K562 (cell line): ENCODE measurements at places on chromosomes 3 and 15. TPM values are rescaled to one million over a fixed set of nuclear protein-coding genes. Genes with fewer than 3 reads are reported as not detected.

Gene GJD2
- total RNA-seq: not detected in 2 replicates

Gene SEMA7A
- total RNA-seq: 6.2 and 6.8 TPM in 2 replicates

Gene SUSD5
- total RNA-seq: not detected in 2 replicates

Gene CCR9
- not detected in 2 replicates for total RNA-seq

Gene GPR27
- total RNA-seq: not detected in 2 replicates

Gene TXNRD3
- total RNA-seq: 1.5 and 2.1 TPM in 2 replicates

Gene GOLGA8Q
- not detected in 2 replicates for total RNA-seq

Gene PLSCR2
- total RNA-seq: 0.18 and 0.40 TPM in 2 replicates

DNA sequence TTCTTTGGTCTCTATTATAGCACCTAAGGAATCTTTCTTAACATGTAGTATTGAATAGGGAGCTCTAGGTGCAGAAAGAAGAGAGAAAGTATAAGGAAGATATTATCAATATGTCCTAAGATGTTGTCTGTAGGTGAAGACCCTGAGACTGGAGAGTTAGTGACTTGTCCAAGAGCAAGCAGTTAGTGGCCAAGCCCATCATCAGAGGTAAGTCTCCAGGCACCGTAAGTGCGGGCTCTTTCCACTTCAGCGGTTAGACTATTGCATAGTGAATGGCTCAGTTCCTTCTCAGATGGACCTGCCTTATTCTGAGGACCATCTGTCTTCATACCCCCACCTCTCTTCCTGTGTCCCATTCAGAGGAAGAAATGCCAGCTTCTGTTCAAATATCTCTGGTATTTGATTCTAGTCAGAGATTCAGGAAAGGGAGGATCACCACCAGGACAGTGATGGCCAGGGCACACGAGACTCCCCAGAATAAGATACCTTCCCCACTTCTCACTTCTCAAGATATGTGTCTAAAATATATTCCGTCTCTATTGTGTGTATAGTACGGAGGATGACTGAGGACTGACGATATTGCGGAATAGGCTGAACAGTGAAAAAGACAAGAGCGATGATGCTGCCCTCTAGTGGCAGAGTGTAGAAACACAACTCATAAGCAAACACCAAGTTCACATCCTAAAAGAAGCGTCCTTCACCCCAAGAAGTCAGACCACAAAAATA lies 19.1 kb upstream of the ADGRG7 start:
- DNase-seq: peak; percentile 61

GRCh38 chr3:170321321-170322034 lies 36.0 kb upstream of the SKIL start:
- DNase-seq: no peak

- no peak for DNase-seq
Observed at GRCh38 chr3:159938714-159939113, 49.9 kb upstream of the IL12A start.

DNA sequence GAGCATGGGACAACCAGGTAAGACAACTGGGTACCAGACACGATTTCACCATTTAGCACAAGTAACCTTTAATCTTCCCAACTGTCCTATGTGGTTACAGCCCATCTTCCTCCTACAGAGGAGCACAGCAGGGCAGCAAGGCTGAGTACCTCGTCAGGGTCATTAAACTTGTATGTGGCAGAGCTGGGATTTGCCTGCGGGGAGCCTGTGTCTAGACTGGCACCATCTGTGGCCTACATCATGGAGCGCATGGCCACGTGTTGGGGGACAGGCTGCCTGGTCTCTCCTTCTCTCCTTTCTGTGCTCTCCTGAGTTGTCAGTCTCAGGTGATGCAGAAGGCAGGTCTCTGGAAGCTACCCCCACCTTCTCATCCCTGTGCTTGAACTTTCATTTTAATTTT lies 32.2 kb downstream of the GOLGA6A start:
- no peak for DNase-seq

GRCh38 chr3:123769356-123769743 lies 114.8 kb downstream of the MYLK start:
- no peak for DNase-seq

- no peak for DNase-seq
Observed at GRCh38 chr3:129601713-129602112, 4.8 kb downstream of the PLXND1 start.

GRCh38 chr15:47718497-47719437 lies 1.5 kb downstream of the SEMA6D start:
- DNase-seq: no peak

GRCh38 chr15:64892847-64893403 lies 18.8 kb upstream of the ANKDD1A start:
- DNase-seq: no peak

DNA sequence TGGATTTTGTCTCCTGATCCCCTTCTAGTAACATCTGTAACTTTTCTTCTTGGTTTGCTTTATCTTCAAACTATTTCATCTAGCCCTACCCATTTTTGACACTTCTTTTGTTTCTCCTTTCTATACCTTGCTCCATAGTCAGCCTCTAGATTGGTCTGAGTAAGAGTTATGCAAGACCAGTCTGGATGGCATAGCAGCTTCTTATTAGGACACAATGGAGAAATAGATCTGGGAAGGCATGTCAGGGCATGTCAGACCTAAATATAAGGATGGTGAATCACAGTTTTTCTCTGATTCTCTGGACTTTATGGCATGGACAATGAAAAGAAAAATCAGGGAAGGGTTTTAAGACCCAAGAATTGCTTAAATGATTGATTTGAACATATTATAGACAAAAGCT lies 452.5 kb downstream of the RAP2B start:
- no peak for DNase-seq

DNA sequence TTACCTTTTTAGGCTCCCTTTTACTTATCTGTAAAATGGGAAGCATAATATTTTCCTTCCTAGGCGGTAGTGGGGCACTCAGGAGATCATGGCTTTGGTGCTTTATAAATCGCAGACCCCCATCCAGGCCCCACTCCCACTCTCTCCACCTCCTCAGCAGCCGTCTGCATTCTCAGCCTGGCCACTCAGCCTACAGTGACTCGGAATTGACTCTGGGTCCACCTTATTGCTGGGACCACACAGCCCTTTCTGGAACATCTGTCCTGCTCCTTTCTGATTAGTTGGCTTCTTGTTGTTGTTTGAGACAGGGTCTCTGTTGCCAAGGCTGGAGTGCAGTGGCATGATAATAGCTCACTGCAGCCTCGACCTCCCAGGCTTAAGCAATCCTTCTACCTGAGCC lies 76.5 kb downstream of the RPLP1 start:
- no peak for DNase-seq

DNA sequence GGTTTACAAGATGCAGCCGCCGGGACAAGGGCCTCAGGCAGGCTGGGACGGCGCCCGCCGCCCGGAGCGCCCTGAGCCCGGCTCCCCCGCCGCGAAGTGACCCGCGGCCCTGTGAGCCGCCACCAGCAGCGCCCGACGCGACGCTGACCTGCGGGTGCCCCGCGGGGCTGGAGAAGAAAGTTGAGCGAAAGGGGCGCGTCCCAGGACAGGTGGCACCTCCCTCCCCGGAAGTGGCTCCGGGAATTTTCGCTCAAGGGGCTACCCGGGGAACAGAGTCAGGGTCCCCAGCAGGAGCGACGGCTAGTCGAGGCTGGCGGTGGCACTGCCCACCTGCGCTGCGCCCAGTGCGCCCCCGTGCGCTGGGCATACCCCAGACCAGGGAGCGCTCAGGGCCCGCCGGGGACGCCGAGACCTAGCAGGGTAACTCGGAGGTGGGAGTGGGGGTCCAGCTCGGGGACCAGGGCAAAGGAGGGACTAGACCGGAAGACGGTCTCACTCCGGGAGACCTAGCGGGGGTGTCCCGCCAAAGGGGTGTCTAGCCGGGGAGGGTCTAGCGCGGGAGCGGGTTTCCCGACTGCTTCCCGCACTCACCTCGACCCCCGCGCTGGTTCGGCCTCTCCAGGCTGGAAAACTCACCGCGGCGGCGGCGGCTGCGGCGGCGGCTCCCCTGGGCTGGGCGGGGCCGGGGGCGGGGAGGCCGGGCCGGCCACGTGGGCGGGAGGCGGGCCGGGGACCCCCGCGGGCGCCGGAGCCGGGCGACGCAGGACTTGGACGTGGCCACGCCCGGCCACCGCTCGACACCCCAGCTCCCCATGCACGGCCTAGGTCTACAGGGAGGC lies 18.4 kb downstream of the SPATA12 start:
- peak; percentile 73 for DNase-seq

DNA sequence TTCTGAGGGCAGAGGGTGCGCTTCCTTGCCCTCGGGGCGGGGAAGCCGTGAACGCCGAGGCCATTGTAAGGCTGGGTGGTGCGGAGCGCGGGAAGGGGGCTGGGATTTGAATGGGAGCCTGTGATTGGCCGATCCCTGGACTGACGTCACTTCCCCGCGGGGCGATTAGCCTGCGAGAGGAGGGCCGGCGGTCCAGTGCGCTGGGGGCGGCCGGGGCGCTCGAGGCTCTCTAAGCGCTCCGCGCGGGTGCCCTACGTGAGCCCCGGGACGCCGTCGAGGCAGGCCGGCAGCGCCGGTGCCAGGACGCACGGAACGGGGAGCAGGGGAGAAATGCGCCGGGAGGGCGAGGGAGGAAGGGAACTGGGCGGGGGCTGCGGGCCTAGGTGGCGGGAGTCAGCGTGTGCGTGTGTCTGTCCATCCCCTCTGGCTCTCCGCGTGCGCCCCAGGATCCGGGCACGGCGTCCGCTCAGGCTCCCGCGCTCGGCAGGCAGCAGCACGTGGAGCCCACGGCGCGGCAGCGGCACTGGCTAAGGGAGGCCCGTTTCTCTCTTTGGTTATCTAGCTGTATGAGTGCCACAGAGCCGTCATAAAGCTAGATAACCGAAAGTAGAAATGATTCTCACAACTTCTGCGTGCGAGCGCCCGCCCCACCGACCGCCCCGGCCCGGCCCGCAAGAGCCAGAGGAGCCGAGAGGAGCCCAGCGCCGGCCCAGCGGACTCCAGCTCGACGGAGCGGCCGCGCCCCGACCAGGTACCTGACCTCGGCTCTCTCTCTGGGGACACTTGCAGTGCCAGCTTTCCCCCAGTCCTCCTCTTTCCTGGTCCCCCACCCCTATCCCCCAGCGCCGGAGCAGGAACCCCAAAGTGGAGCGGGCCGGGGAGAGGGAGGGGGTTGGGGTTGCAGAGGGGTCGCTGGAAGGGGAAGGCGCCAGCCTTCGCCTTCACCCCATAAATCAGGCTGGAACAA lies 33.1 kb upstream of the POLG start:
- DNase-seq: peak; percentile 80

DNA sequence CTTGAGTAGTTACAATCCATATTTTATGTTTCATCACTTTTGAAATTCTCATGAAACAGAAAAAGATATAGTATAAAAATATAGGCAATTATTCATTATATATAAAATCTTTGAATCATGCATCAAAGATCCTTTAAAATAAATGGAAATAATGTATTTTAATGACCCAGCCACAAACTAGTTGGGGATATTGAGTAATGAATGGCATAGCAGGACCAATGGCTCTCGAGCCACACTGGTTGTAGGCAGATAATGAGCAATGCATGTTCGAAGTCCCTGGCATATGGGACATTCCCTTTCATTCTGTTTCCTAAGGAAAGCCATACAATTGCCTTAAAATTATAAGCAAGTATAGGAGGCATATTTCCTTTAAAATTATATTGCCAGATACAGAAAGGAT lies 107.4 kb upstream of the IL12A start:
- no peak for DNase-seq

DNA sequence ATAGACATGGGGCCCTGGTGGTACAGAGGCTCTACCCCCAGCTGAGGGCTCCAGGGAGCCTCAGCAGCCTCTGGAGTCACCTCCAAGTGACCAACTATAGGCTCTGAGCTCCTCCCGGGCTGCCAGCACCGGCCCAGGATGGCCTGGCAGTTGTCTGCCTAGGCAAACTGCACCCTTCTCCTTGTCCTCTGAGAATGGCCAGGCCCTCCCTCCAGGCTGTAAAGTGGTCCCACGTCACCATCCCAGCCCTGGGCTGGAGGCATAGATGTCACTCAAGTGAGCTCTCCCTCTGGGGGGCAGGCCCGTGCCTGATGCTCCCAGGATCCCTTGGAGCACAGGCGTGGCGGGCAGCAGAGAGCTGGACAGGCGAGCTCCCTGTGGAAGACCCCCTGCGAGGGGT lies 120.1 kb downstream of the SEC22A start:
- DNase-seq: no peak

DNA sequence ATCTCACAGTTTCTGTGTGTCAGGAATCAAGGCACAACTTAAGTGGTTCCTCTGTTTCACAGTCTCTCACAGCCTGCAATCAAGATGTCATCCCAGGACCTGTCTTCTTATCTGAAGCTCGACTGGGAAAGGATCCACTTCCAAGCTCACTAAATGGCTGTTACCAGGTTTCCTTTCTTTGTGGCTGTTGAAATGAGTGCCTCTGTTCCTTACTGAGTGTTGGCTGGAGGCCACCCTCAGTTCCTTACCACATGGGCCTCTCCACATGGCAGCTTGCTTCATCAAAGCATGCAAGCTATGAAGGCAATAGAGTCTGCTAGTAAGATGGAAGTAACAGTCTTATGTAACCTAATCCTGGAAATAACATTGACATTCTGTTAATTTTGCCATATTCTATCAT lies 174.0 kb downstream of the ERC2 start:
- DNase-seq: no peak

GRCh38 chr3:74443102-74443501 lies 171.4 kb downstream of the CNTN3 start:
- no peak for DNase-seq

- DNase-seq: peak; percentile 18
Observed at GRCh38 chr3:170007031-170007663, 30.6 kb upstream of the GPR160 start.

DNA sequence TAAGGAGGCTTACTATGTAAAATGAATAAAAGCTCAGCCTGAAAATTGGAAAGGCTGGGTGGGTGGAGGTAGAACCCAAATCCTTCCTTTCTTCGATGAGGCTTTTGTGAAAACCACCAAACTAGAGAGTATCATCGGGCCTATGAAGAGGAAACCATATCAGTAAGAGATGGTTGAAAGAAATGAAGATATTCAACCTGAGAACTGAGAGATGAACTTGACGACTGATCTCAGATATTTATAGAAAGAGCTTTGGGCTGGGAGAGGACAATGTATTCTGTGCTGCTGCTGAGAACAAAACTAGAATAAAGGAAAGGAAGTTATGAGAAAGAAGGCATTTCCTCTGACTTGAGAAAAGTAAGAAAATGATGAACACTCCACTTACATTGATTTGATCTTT lies 236.6 kb downstream of the KCNH8 start:
- DNase-seq: no peak

DNA sequence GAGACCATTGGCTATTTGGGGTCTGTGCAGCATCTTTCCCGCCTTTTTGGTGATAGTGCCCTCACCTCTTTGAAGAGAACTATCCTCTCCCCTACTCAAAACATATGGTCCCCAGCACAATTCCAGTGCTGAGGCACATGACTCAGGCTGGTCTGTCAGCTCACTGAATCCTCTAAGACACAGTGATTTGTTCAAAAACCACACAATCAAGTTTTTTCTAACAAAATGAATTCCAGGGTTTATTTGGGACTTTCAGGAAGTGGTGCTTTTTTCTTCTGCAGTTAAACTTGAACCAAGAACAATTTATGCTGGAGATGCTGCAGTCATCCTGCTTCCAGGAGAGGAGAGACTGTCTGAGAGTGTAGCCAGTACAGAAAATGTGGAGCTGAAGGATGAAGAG lies 142.5 kb upstream of the LMCD1 start:
- DNase-seq: no peak

DNA sequence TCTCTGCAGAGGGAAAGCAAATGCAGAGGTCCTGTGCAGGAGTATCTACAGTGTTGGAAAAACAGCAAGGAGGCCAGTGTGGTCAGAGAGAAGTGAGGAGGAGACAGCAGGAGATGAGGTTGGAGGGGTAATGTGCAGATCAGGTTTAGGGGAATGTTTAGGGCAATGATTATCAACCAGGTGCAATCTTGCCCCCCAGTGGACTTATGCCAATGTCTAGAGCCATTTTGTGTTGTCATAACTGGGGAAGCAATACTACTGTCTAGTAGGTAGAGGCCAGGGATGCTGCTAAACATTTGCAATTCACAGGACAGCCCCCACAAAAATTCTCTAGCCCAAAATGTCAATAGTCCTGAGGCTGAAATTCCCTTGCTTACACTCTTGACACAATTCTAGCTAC lies 13.1 kb downstream of the CCDC191 start:
- DNase-seq: no peak
